ENCODE measurements at places on chromosomes 6 and 20.

DNA sequence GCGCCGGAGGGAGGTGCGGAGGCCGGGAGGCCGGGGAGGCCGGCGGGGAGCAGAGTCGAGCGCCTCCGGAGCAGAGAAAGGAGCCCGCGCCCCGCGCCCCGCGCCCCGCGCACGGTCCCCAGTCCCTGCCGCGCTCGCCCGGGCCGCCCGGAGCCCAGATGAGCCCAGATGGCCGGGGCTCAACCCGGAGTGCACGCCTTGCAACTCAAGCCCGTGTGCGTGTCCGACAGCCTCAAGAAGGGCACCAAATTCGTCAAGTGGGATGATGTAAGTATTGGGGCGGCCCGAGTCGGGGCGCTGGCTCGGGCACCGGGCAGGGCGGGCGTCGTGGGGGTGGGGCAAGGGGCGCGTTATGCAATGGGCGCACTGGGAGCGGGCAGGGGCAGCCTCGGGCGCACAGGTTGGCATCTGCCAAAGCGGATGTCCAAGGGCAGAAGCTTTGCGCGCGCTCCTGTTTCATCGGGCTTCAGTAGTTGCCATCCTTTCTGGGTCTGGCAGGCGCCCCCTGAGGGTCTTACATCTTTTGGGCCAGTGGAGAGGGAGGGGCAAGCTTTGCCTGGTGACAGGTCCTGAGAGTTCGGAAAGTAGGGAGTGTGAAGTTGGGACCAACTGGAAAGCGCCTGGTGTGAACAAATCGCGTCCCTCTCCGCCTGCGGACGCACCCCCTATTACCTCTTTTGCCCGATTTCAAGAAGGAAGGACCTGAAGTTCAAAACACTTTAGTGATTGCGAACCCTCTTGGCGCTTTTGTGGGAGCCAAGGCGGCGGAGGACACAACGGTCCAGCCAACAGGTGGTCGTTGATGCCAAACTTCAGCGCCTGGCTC lies 631 bp downstream of the PLCB1 start:
- no peak for DNase-seq

DNA sequence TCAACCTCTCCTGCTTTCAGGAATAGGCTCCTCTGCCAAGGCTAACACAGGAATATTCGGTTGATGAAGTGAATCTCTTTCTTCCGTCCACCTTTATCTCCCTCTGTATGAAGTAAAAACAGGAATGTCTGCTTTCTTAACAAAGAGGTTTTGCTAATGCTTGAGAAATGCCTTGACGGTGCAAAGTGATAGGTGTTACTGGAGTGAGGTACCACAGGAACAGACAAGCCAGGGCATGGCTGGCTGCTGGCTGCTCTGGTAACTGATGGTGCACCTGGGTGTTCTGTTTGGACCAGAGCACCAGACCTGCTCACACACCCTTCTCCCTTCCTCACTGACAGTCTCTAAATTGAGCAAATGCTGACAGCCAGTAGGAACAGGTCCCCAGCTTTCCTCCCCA lies 174.0 kb upstream of the FBXL4 start:
- no peak for DNase-seq

GRCh38 chr20:20638878-20639277 lies 73.6 kb downstream of the RALGAPA2 start:
- DNase-seq = no peak

GRCh38 chr6:165837948-165838745 lies 175.1 kb upstream of the PDE10A start:
- no peak for DNase-seq

GRCh38 chr6:90297115-90297866 lies 648 bp upstream of the BACH2 start:
- no peak for DNase-seq

DNA sequence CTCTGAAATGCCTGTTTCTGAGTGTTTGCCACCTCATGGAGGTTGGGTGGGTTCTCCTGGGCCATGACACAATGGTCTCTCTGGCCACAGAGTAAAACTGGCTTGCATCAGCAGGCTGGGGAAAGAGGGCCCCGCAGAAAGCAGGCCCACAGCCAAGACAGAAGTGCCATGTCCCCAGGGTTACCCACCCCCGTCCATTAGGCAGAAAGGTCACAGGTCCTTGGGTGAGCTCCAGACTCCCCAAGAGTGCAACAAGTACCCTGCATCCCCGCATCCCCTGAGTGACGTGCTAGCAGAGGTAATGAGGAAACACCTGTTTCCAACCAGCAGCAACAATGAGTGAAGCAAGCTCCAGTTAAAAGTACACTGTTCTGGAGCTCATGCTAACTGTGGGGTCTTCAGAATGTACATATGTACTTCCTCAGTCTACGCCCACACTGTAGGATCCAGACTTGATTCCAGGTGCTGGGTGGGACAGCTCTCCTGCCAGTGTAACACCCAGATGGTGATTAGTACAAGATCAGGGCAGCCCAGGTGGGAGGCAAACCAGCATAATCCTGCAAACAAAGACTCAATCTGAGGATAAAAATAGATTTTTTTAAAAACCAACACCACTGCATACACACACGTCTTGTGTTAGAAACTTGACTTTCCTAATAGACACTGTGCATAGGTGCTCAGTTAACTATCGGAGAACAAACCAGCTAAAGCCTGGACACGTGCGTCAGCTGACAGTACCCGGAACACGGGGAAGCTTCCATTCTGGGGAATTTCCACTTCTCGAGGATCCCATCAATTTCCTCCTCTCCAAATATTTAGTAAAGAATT lies 31.5 kb downstream of the RRBP1 start:
- peak; percentile 44 for DNase-seq

DNA sequence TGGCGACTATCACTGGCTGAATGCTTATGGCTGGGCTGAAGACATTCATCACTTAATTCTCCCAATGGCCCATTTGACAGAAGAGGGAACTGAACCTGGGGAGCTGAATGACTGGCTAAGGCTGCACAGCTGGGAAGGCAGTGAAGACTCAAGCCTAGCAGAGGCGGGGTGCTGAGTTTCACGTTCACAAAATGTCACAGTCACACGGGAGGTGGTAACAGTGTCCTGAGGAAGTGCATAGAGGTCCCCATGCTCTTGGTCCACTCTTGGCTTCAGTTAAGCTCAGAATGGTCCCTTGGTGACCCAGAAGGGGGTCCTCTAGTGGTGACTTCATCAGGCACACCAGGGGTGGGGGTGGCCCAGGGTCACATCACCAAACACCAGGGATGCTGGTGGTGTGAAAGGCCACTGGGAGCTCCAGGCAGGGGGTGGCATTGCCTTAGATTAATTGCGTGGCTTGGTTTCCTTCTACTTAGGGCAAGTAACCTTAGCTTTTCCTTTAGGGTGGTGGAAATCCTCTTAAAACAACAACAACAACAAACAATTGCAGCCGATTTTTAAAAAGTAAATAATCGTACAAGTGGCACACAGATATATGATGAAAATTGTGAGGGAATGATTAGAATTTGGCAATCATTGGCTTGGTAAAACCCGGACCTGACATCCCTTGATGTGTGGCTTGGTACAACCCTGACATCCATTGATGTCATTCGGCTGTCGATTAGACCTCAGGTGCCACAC lies 45.0 kb downstream of the SULF2 start:
- DNase-seq = no peak

GRCh38 chr6:145273136-145273535 lies 462.2 kb downstream of the EPM2A start:
- no peak for DNase-seq

DNA sequence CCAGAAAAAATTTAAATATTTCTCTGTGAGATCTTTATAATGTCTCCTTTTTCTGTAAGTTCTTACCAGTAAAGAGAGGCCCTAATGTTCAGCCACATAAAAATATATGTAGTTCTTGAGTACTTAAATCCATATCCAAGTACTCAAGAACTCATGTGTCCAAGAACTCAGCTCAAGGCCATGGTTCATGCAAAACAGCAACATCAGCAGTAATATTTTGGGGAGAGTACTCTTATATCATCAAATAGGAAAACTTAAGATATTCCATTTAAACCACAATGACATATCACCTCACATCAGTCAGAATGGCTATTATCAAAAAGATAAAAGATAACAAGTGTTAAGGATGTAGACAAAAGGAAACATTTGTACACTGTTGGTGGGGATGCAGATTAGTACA lies 3.4 kb upstream of the HLA-DQB1 start:
- no peak for DNase-seq

DNA sequence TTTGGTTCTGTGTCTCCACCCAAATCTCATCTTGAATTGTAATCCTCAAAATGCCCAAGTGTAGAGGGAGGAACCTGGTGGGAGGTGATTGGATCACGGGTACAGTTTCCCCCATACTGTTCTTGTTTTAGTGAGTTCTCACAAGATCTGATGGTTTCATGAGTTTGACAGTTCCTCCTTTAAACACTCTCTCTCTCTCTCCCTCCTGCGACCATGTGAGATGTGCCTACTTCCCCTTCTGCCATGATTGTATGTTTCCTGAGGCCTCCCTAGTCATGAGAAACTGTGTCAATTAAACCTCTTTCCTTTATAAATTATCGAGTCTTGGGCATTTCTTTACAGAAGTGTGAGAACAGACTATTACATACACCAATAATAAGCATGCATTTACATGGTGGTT lies 12.1 kb upstream of the EYS start:
- no peak for DNase-seq
